ENCODE measurements at places on chromosomes 13 and 19.
A peak's percentile ranks its signal among the peaks of the same experiment; 100 is the strongest.

- DNase-seq: no peak
These were observed 75.2 kb downstream of the ABCC4 start for GRCh38 chr13:95226050-95226449.

DNA sequence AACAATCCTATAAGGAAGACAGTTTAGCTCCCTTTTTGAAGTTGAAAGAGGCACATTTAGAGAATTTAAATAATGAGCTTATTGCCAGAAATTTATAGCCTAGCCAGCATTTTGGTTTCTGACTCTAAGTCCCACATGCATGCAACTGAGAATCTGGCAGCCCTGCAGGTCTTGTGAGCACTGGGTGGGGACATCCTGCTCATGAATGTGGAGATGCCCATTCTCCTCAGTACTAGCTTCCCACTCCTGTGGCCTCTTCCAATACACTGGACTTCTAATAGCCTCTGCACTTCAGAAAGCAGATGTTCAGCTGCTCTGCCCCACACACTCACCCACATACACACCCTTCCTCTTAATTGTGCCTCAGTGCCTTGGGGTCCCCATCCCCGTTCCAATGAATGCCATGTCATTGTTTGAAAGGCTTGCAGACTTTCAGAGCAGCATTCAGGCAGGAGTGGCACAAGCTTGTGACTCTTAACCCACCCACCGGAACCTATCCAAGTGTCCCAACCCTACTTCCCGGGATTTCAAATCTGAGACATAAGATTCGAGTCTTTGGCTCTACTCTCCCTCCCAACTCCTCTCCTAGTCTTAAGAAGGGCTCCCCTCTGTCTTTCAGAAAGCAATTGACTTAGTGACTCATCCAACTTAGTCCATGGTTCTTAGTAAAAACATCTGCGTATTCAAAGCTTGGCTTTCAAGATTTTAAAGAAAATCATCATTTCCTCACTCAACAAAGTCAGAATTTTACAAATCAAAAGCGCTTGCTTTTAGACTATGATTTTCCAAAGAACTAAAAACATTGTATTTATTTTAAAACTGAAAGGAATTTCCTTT lies 80.0 kb upstream of the FREM2 start:
- no peak for DNase-seq

DNA sequence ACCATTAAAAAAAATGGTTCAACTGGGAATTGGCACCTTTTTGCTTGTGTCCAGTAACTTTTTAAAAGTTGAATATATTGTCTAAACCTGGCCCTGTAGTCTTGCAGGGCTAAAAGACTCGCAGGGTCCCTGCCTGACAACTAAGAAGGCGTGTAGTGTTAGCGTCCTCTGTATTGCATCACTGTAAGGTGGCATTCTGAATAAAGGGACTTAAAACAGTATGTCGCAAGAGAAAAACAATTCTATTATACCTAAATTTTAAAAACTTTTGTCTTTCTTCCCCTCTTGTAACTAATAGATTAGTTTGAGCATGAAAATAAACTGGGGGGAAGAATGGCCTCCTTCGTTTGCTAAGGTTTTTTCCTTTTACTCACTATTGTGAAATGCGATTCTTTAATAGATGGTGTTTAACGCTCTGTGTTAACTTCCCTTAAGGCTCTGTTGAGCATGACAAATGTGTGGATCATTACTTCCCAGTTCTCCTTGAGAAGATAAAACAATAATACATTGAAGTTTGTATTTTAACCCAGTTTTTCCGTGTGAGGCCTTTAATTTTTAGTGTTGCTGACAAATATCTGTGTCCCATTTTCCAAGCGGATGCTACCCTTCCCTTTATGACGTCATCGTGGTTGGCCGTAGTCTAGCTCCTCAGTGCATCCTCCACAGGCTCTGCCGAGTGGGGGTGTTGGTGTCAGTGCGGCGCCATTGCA lies 134.6 kb downstream of the KATNAL1 start:
- no peak for DNase-seq

GRCh38 chr19:43337737-43338136 lies 15.7 kb upstream of the CD177 start:
- DNase-seq: no peak

GRCh38 chr13:43003010-43003409 lies 11.0 kb upstream of the EPSTI1 start:
- no peak for DNase-seq

GRCh38 chr19:33580026-33580644 lies 41.6 kb upstream of the CHST8 start:
- DNase-seq: no peak

- DNase-seq: no peak
These were observed 25.7 kb downstream of the TEX29 start for GRCh38 chr13:111346101-111346680.

- no peak for DNase-seq
These were observed 40.9 kb downstream of the GSX1 start for GRCh38 chr13:27833206-27833605.

DNA sequence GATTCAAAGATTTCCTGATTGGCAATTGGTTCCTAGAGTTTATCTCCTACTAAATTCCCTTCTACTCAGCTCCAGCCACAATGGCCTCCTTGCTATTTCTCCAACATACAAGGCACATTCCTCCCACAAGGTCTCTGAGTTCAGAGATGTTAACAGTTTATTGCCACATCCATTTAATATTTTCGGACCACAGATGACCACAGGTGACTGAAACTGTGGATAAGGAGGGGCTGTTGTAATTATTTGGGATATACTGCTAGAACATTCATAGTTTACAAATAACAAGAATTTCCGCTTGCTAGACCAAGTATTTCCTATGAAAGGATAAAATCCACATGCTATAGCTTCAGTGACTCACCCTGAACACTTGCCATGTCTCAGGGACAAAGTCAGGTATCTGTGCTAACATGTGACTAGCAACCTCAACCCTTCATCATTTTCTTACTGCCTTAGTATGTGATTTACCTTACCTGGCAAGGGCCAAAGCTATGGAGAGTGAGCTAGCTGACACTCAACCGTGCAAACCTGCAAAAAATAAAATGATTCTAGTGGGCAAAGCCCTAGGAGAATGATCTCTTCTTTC lies 117.7 kb downstream of the TBC1D4 start:
- no peak for DNase-seq

DNA sequence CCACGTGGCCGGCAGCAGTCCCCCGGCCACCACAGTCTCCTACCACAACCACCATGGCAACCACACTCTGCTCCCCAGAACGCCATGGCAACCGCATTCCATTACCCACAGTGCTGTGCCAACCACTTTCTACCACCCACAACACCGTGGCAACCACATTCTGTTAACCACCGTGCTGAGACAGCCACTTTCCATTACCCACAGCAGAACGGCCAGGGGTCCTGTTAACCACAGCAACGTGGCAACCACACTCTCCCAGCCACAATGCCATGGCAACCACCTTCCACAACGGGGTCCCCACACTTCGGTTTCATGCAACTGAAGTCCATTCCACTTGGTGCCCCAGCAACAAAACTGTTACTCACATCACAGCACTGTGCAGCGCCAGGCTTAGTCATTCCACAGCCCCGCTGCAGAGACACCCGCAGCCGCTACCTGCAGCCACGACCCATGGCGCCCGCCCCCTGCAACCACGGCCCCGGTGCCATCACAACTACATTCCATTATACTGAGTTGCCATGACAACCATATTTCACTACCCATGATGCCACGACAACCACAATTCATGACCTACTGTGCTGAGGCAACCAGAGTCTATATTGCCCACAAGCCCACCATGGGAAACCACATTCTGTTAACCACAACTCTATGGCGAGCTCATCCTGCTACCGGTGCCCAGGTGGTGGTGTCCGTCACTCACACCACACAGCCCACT lies 10.0 kb downstream of the DPF1 start:
- no peak for DNase-seq

DNA sequence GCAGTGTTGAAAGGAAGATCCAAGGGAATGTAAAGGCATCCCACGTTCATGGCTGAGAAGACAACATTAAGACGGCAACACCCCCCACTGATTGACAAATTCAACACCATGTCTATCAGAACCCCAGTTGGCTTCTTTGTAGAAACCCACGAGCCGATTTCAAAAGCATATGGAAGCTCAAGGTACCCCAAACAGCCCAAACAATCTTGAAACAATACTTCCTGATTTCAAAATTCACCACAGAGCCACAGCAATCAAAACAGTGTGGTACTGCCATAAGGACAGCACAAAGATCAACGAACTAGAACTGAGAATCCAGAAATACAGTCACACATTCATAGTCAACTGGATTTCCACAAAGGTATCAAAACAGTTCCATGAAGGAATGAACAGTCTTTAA lies 6.2 kb downstream of the MIER2 start:
- no peak for DNase-seq

- no peak for DNase-seq
These were observed 690 bp downstream of the KMT2B start for GRCh38 chr19:35718345-35719041.

- DNase-seq: no peak
These were observed 306 bp downstream of the ZNF540 start for GRCh38 chr19:37594982-37595382.

- DNase-seq: no peak
These were observed 39.6 kb downstream of the CHST8 start for GRCh38 chr19:33661336-33661735.

DNA sequence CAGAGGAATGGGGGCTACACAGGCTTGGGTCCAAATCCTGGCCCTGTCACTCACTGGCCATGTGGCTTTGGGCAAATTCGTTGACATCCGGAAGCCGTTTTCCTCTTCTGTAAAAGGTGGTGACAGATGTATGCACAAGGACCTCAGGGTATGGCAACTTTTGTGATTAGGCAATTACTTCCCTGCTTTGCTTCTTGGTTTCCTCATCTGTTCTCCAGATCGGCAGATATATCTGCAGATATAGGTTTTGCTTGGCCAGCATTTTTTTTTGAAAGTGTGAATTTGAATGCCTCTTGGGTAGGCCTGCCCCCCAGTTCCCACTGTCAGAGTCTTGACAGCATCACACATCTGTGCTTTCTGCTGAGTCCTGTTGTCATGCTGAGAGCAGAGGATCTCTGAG lies 17.7 kb downstream of the TMEM272 start:
- DNase-seq: peak; percentile 40

DNA sequence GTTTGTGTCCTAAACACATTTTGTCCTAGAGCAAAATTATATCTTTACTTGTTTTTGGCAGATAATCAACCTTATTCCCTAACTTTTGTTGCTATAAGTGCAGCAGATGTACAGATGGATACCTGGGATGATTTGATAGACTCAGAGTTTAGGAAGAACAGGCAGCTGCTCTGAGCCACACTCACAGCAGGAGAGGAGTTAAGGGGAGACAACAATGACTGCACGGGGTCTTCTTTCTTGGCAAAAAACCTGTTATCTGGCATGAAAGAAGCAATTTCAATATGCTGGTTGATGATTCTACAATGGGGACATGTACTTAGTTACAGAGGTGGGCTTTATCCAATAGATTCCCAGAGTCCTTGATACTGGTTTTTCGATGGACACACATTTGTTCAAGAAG lies 258.9 kb upstream of the PCDH9 start:
- DNase-seq: no peak

- no peak for DNase-seq
These were observed 19.2 kb downstream of the RYR1 start for GRCh38 chr19:38452430-38453366.

DNA sequence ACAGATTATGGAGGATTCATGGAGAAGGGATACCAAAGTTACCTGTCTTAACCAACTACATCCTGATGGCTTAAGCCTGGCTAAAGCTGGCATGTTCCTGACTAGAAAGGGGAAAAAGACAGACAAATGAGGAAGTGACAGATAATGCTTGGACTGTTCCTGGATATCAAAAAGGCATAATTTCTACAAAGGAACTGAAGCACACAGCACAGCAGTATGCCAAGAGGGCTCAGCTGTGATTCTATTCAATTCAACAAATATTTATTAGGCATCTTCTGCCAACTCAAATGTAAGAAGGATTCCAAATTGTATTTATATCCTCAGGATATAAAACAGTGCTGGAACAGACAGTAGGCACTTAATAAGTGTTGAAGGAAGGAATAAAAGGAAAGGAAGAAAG lies 59.5 kb downstream of the KLF12 start:
- DNase-seq: no peak

DNA sequence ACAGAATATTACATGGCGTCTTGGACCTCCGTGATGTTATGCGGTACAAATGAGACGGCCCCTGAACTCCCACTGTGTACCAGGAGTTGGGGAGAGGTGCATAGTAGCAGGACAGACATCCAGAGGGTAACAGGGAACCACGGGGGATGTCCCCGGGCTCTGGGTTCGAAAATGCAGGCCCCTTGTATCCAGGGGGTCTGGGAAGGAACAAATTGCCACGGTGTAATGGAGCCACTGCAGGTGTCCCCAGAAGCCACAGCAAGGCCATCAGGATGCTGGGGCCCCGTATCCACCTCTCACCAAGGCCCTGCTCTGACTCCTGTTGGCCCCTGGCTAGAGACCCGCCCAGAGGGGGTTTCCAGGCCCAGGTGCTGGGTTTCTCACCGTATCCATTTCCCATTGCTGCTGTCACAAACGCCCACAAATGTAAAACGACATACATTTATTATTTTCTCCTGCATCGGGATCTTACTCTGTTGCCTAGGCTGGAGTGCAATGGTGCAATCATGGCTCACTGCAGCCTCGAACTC lies 77.8 kb downstream of the INSR start:
- no peak for DNase-seq

- no peak for DNase-seq
These were observed 3.8 kb downstream of the RAX2 start for GRCh38 chr19:3768015-3768747.

GRCh38 chr13:26836626-26837025 lies 76.0 kb upstream of the GPR12 start:
- no peak for DNase-seq

- DNase-seq: no peak
These were observed 10.8 kb downstream of the TRPM4 start for GRCh38 chr19:49168421-49168820.

DNA sequence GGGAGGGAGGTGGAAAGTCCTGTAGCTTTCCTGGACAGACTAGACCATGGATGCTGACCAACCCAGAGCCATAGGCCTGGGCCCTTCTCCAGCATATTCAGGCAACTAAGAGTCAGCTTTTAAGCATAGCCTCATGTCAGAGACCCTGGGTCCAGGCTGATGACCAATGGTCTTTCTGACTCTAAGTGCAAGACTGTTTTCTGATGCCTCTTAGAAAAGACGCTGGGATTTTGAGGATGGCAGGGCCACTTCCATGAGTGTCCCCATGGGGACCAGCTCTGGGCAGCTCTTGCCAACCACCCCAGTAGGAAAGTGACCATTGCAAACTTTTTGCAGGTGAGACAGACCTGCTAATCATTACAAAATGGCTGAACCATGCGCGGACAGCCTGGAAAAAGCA lies 135.6 kb upstream of the KL start:
- DNase-seq: no peak

GRCh38 chr19:46546194-46546896 lies 50.7 kb upstream of the PNMA8B start:
- peak; percentile 58 for DNase-seq

- no peak for DNase-seq
These were observed 2.8 kb downstream of the TYROBP start for GRCh38 chr19:35905178-35905727.

DNA sequence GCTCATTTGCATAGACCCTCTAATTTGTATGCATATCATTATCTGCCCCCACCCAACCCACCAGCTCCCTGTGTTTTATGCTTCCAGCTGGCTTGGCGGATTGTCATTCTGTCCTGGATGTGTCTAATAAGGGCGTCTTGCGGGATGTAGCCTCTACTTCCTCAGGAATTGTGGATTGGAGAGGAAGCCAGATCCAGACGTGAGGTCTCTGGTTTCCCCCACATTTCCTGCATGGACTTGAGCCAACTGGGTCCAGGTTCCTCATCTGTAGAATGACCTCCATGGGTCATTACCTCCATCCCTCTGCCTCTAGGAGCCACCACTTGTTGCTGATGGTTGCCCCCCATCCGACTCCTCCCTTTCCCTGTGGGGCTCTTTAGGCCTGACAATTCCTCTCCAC lies 7.3 kb downstream of the TNFSF14 start:
- no peak for DNase-seq

Data from NCI-H2171 treated with DMSO at 0.1 percent for 48 hours (cell line).